ENCODE measurements at places on chromosomes 7 and 10.

DNA sequence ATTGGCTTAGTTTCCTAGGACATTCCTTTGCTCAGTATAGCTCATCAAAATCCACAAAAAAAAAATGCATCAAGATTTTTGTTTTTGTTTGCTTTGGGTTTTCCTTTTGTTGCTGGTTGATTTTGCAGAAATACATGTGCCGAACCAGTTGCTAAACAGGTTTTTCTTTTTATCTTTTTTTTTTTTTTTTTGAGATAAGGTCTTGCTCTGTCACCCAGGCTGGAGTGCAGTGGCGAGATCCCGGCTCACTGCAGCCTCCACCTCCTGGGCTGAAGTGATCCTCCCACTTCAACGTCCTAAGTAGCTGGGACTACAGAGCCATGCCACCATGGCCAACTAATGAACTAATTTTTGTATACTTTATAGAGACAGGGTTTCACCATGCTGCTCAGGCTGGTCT lies 8.3 kb downstream of the CSTF2T start:
- no peak for DNase-seq

DNA sequence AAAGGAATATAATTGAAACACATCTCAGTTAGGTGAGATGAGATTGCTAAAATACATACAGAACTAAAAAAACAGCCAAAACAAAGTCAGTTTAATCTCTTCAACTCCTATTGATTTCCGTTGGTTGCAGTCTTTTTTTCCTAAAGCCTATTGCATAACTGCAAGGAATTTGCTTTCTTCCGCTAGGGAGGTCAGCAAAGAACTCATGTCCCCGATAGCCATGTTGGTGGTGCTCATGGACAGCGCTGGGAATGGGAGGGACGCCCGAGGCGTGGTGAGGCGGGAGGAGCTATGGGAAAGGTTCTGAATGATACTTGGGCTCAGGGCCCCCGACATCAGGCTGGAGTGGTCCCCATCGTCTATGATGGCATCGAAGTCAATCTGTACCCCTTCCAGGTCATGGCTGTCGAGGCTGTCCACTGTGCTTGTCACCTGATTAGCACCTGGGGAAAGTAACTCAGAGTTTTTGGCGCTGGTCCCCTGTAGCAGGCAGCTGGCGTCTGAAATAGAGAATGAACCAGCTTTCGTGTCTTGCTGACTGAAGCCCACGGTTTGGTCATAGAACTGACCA lies 261.4 kb upstream of the INHBA start:
- no peak for DNase-seq

- no peak for DNase-seq
Measured at GRCh38 chr10:87837445-87837844, 19.4 kb upstream of the ATAD1 start.

DNA sequence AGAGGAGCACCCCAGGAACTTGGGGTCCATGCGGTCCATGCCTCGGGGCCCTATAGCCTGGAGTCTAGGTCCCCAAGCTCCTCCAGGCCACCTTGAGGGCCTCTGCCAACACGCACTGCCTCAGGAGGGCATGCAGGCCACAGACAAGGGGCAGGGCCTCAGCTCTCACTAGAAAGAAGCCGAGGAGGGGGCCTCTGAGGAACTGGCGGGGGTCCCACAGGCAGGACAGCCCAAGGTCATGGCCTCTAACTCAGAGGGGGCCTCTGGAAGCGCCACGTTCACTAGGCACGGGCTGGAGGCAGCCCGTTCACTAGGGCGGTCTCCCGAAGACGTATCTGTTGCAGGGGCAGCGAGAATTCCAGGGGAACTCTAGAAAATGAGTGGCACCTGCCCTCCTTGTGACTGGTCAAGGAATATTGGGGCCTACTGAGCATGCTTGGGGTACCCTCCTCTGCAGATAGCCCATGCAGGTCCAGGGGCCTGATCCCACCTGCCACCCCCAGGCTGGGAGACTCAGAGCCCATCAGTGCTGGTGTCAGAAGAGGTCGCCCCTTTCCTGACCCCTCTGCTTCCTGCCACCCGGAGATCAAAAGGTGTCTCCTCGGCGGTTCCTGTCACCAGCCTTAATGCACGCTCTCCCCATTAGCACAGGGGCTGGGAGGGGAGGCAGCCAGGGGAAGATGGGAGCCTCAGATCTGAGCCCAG lies 86.7 kb upstream of the RET start:
- no peak for DNase-seq

GRCh38 chr10:68796605-68797004 lies 30.7 kb upstream of the STOX1 start:
- no peak for DNase-seq

DNA sequence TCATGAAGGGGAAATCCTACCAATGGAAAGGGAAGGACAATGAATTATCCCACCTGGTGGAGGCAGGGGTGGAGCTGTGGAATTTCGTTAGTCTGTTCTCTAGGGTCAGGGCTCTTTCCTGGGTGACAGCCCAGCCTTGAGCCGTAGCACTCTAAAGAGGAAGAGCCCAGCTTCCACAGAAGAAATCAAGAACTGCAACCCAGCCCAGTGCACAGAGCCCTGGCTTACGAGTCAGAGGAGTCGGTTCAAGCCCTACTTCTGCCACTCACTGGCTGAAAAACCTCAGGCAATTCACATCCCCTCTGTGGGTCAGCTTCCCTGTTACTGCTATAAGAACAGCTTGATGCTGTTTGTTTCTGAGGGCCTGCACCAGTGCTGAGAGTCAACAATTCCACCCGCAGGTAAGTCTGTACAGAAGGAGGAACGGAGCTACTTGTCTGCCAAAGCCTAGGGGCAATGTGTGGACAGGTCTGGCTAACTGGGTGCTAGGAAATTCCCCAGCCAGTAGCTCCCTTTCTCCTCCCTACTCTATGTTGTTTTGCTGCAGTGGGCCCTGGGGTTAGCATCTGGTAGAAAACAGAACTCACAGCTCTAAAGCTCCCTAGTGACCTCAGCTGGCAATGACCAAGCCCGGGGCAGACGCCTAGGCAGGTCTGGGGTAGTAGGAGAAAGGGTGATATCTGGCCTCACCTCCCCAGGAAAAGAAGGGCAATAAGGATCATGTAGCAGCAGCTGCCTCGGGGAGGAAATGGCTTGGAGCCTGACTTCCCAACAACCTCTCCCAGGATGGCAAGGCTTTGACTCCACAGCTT lies 3.3 kb downstream of the AVPI1 start:
- DNase-seq, result no peak

DNA sequence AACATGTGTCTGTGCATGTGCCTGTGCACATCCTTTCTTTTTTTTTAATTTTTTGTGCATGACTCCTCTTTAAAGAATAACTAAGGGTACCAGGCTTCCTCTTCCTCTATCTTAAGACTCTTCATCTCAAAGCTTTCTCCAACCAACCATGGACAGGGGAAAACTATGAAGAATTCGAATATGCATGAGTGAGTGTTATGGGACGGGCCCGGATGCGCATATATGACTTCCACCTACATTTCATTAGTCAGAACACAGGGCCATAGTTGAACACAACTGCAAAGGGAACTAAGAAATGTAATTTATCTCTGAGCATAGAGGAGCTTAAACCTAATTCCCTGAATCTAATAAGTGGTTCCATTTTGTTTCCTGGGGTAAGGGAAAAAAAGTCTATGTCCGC lies 270.3 kb upstream of the SORCS1 start:
- no peak for DNase-seq

DNA sequence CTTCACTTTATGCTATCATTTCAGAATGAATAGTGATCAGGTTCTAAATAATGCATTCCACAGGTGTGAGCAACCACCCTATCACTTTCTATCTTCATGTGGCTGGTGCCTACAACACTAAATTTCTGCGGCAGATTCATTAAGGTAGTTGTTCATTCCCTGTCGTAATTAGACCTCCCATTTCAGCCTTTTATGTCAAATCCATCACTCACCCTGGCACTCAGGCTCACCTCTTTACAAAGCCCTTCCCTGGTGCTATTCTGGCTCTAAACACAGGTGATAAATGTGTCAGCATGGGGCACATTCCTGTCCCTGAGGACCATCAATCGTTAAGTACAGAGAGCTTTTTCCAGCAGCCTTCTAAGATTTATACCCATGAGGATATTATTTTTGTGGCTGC lies 300.0 kb upstream of the C7orf33 start:
- no peak for DNase-seq

GRCh38 chr7:22582863-22583622 lies 83.1 kb upstream of the STEAP1B start:
- DNase-seq, result no peak

DNA sequence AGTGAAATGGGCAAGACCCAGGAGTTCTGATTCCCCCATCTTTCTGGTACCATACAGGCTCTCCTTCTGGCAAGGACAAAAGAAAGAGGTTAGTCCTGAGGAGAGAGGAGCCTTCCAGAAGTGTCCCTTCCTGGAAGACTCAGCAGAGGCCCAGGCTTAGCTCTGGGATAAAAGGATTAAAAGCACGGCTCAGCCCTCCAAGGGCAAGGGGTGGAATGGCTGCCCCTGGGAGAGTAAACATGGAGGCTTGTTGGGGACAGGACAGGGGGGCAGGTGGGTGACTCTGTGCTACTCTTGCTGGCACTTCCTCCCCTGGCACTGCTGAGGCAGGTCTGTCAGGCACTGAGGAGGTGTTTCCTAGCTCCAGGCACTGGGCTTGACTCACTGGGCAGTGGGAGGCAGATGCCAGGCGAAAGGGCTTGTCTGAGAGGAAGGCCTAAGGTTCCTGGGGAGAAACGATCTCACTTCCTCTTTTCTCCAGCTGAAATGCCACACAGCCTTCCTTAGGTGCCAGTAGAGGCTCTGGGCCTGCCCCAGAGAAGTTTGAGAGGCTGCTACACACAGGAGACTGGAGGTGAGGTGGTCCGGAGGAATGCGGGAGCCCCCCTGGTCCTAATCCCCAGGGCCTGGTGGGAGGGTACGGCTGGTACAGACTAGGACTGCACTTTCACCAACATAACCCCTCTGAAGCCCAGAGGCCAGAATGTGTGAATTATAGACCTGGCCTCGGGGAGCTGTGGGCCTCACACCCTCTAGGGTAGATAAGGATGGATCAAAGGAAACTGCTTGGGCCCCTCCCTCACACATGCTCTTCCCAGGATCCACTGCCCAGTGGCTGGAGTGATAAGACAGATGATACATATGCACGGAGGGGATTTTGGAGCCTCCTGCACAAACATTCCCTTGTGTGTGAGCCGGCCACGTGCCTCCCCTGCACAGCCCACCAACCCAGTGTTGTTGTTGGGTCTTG lies 63.2 kb upstream of the PODXL start:
- no peak for DNase-seq

- no peak for DNase-seq
Measured at GRCh38 chr10:62815381-62816075, 638 bp downstream of the EGR2 start.

DNA sequence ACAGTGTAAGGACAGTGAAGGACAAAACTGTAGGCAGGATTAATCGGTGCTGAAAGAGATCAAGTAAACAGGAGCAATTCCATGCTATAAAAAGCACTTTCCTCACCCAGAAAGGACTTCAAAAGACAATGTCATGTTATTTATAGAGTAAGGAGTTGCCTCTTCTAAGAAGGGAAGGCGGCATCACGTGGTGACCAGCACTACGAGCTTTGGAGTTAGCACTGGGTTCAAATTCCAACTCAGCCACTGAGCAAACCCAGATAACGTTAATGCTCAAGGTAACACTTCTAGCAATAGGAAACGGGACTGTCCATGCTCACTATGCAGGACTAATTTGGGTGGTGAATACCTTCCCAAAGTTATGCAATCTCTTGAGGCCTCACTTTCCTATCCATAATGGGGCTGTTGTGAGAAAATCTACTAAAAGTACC lies 715 bp upstream of the PANK1 start:
- no peak for DNase-seq

GRCh38 chr7:70630818-70631457 lies 501.0 kb upstream of the GALNT17 start:
- no peak for DNase-seq

GRCh38 chr10:88473989-88474883 lies 108.9 kb downstream of the RNLS start:
- DNase-seq, result no peak

GRCh38 chr7:106616708-106617051 lies 44.3 kb downstream of the CCDC71L start:
- no peak for DNase-seq

GRCh38 chr10:70930263-70931000 lies 42.1 kb upstream of the PCBD1 start:
- no peak for DNase-seq

DNA sequence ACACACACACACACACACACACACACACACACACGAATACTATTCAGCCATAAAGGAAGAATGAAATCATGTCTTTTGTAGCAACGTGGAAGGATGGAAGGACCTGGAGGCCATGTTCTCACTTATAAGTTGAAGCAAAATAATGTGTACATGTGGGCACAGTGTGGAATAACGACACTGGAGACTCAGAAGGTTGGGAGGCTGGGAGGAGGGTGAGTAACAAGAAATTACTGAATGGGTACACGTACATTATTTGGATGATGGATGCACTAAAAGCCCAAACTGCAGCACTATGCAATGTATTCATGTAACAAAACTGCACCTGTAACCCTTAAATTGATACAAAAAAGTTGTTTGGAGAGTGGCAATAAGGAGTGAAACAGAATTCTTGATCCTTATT lies 32.1 kb downstream of the KMT2C start:
- DNase-seq, result no peak

DNA sequence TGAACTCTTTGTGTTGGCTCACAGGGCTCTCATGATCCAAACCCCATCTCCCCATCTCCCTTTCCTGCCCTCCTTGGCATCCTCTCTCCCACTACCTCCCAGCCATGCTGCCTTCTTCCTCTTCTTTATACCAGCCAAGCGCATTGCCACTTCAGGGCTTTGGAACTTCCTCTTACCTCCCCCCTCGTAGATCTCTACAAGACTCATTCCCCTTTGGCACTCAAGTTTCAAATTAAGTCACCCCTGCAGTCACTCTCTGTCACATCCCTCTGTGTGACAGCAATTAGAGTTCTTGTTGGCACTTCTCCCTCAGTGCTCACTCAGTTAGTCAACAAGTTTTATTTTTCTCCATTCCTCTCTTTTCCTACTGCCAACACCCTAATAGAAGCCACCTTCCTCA lies 20.8 kb upstream of the NRP1 start:
- no peak for DNase-seq

DNA sequence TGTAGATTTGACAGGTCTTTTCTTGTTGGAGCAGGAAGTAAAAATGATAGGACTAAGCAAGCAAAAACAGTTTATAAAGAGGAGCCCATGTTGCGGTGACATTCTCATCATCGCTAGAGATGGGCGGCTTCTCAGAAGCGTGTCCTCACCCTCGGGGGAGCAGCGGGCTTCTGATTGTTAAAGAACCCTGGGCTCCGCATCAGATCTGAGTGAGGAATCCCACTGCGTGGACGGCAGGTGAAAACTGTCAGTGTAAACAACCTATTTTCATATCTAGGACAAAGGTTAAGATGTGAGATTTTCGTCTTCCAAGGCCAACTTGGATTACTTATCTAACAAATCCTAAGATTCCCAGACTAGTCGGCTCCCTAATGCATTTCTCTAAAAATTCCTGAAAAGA lies 177.6 kb downstream of the ADARB2 start:
- DNase-seq, result no peak

- no peak for DNase-seq
Measured at GRCh38 chr7:17010637-17011300, 129.0 kb upstream of the AGR3 start.

GRCh38 chr10:63527401-63527800 lies 6.2 kb downstream of the REEP3 start:
- no peak for DNase-seq

Measured in omental fat pad (tissue), 4 donors.